Stimulated activated CD4-positive, alpha-beta T cell treated with anti-CD3 and anti-CD28 coated beads, Interleukin-15, amount 100 ng/mL, for 24 hours (primary cell): ENCODE measurements at places on chromosomes 13 and 19.

GRCh38 chr19:11286312-11286974 is 9.5 kb upstream of the TSPAN16 start:
- DNase-seq = no peak

DNA sequence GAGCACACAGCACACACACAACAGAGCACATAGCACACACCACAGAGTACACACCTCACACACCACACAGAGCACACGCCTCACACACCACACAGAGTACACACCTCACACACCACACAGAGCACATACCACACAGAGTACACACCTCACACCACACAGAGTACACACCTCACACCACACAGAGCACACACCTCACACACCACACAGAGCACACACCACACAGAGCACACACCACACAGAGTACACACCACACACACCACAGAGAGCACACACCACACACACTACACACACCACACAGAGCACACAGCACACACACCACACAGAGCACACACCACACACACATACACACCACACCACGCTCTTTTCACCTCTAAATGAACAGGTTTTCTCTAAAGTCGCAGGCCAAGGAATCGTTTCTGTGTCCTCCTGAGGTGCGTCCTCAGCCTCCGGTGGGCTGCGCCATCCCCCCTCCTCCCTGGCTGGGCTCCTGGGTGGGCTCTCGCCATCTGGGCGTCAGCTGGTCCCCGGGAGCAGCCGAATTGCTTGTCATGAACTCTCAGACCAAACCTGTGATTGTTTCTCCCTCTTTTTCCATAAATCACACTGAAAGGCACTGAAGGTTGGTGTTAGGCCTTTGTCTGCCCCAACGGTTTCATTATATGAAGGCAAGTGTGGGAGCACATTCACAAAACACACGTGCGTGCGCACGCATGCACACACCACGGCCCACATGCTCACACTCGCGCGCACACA is 37.4 kb downstream of the TMEM255B start:
- DNase-seq = no peak

- DNase-seq = no peak
Observed at GRCh38 chr13:45678282-45678681, 23.8 kb upstream of the CBY2 start.

DNA sequence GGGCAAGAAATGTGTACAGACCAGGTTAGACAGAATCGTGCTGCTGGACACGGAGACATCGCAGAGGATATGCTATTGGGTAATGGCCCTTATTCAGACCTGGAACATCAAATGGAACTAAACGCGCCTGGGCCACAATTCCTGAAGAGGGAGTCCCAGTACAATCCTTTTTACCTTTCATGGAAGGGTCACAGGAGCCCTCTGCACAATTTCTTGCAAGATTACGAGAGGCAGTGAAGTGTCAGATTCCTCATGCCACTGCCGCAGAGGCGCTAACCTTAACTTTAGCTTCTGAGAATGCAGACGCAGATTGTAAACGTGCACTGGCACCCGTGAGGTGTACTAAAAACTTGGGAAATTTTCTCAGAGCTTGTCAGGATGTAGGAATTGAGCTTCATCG is 18.1 kb downstream of the CLEC4M start:
- no peak for DNase-seq

- DNase-seq = no peak
Observed at GRCh38 chr13:42752731-42753130, 28.7 kb upstream of the FAM216B start.

- no peak for DNase-seq
Observed at GRCh38 chr13:108728370-108728769, 99.0 kb downstream of the MYO16 start.

- DNase-seq = no peak
Observed at GRCh38 chr13:104595511-104595910, 1529.3 kb upstream of the SLC10A2 start.

- no peak for DNase-seq
Observed at GRCh38 chr19:12628040-12629022, 17.6 kb downstream of the ZNF791 start.
